ENCODE measurements at places on chromosomes 5 and 9.

- no peak for DNase-seq
Measured at GRCh38 chr5:3778000-3778550, 182.4 kb downstream of the IRX1 start.

GRCh38 chr9:97067490-97067889, 28.5 kb upstream of the CTSV start:
- no peak for DNase-seq

DNA sequence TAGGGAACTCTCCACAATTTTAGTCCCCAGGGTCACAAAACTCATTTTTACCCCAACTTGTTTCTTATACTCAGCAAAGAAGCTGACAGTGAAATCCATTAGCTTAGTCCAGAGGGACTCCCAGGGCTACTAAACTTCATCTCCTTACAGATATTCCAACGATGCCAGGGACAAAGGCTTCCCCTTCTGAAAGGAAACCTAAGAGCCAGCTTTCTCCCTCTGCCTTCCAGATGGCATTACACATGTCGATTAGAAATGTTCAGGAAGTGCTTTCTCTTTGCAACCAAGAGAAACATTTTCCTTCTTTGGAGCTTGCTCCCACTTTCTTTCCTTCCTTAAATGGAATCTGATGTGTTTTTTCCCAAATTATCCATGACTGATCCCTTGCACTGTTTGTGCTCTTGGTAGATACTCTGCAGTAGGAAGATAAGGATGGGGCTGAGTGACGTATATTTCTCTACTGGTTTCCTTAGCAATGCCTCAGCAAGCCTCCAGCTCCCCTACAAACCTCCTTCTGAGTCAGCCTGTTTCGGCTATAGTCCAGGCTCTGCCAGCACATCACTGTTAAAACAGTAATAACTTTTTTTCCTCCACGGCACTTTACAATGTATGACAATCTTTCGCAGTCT, 43.0 kb upstream of the HTR4 start:
- DNase-seq, result no peak

GRCh38 chr5:74138721-74139120, 501.8 kb downstream of the ENC1 start:
- DNase-seq, result no peak

DNA sequence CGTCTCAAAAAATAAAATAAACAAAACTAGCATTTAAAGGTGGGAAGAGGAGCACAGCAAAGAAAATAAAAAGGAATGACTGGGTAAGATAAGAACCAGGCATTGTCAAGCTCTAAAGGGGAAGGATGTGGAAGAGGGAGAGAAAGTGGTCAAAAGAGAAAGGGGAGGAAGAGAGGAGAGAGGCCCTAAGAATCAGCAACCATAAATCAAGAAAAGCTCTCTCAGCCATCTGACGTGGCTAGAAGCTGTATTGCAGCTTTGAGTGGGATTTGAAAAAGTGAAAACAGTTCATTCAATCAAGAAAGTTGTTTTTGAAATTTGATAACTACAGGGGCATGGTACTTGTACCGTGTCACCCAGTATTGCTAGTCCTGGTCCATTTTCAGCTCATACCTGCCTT, 45.4 kb upstream of the F2R start:
- no peak for DNase-seq

DNA sequence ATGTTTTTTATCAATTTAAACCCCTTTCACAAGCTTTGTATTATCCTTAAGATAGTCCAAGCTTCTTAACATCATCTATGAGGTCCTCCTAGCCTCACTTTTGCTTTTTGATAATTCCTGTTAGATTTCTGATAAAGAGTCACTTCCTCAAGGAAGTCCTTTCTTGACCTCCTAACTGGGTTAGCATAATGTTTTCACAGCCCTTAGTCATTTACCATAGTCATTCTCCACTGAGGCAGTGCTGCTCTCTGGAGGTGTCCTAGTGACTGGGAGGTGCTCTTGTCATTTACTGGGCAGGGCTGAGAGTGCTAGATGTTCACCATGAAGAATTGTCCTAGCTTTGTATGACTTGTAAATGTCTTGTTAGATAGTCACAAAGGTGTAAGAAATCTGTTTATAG, 26.4 kb downstream of the TNPO1 start:
- DNase-seq, result no peak

GRCh38 chr5:96741891-96742309, 65.8 kb downstream of the ERAP1 start:
- no peak for DNase-seq

DNA sequence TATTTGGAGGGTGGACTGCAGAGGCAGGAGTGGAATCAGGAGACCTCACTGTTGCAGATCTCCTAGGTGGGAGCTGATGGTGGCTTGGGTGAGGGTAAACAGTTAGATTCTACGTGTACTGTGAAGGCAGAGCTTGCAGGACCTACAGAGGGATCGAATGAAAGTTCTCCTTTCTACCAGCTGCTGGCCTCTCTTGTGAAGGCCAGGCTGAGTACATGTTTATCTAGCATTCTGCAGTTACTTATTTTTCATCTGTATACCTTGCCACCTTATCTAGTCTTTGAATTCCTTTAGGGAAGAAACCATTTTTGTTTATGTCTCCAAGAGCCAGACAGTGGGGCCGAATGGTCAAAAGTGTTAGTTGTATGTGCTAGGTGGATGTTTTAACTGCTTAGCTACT, 57.6 kb downstream of the PTTG1 start:
- no peak for DNase-seq

DNA sequence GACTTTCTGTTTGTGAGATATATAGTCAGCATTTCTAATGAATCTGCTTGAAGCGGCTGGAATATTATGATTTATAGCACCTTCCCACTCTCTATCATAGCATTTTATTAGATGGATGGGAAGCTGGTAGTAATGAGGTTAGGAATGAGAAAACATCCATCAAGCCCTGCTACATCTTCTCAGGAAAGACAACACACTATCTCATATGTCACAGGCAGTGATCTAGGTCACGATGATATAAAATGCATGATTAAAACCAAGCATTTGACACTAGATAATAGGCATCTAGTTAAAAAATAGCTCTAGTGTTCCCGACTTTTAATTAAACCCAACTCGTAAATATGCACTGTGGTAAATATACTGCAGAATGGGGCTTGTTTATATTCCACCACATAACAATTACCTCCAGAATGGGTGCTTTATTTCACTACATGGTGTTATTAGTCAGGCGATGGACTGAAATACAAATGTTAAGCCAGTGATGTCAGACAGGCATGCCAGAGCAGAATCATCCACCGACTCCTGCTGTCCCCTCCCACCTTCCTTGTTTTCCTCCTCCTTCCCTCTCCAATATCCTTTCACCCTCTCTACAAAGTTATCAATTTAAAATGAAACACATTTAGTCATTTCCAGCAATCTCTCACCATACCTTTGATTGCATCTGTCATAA, 286.8 kb downstream of the SPATA31D1 start:
- DNase-seq, result no peak

GRCh38 chr9:134766587-134766986, 114.0 kb upstream of the FCN2 start:
- DNase-seq, result no peak

DNA sequence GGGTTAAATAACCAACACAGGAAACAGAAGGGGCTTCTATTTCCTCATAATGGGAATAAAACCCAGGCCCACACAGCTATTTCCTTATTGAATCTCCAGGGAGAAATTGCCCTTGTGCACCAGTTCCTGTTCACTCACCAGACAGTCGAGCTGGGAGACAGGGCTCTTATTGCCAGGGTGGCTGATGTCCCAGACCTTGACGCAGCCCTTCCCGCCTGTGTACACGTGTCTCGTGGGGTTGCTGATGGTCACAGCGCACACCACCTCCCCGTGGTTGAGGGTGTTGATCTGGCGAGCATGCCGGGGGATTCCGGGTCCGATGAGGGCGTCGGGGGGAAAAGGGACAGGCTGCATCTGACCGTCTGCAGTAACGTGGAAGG, 96.5 kb downstream of the TLE1 start:
- no peak for DNase-seq
